Stimulated activated CD8-positive, alpha-beta memory T cell treated with anti-CD3 and anti-CD28 coated beads, Interleukin-7, amount 100 ng/mL, for 48 hours (primary cell): ENCODE measurements at places on chromosomes 7 and 10.

- DNase-seq, result no peak
Observed at GRCh38 chr10:97490592-97490991, 7.6 kb downstream of the MMS19 start.

- no peak for DNase-seq
Observed at GRCh38 chr10:132713421-132714095, 72.4 kb downstream of the NKX6-2 start.

DNA sequence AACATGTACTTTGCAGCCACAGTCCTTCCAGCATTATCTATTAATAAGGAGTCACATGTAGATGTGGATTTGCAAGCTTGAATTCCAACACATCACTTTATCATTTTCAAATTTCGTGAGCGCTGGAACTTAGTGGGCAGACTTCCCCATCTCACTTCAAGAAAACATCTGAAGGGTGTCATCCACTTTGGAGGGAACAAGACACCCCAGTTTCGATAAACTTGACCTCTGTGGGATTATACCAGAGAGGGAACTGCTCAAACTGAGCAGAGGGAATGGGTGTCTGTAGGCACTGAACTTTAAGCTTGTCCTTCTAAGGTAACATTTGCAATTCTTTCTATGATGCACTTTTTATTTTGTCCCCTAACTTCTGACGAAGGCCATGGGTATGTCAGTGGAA, 27.5 kb downstream of the ADRB1 start:
- DNase-seq, result no peak

GRCh38 chr10:33151344-33151864, 183.1 kb downstream of the NRP1 start:
- DNase-seq, result no peak

- DNase-seq, result no peak
Observed at GRCh38 chr7:126979722-126980121, 273.0 kb downstream of the GRM8 start.

DNA sequence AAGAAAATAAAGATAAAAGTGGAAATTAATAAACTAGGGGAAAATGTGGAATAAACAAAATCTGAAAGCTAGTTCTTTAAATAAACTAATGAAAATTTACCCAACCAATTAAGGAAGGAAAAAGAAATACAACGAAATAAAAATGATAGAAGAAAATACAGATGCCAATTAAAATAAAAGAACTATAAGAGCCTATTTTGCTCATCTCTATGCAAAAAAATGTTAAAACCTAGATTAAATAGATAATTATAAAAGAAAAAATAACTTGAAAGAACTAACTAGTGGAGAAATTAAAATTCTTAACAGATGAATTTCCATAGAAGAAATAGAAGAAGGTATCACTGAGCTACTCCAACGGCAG, 32.7 kb downstream of the PKD1L1 start:
- DNase-seq, result no peak
